Kidney (tissue), 22 donors: ENCODE measurements at places on chromosomes 3 and 15. TPM values are rescaled to one million over a fixed set of nuclear protein-coding genes. Genes with fewer than 3 reads are reported as not detected.

Gene CYP1A2
- not detected for polyA plus RNA-seq

DNA sequence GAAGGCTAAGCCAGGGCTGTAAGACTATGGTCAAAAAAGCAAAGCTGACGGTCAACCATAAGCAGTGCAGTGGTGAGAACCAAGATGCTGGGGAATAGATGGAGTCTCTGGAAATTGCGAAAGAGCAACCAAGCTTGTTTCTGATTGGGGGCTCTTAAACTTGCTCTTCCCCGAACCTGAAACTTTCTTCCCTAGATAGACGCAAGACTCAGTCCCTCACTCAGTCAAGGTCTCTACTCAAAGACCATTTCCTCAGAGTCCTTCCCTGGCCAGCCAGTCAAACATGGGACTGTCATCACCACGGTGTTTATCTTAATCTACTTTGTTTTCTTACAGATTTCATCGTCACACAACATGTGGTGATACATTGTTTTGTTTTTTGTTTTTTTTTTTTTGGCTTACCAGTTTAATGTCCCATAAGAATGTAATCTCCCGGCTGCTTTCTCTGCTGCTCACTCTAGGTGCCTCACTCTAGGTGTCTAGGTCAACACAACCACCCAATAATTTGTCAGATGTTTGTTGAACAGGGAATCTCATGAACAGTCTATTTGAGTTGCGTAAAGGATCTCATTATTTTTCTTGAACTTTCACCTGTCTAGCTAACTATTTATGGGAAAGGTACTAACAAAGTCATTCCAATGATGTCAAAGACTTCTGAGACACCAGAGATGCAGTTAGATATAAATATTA is 495.4 kb downstream of the FOXP1 start:
- DNase-seq, result no peak

- no peak for DNase-seq
These were observed 17.7 kb downstream of the MUC20 start for GRCh38 chr3:195738274-195739044.

DNA sequence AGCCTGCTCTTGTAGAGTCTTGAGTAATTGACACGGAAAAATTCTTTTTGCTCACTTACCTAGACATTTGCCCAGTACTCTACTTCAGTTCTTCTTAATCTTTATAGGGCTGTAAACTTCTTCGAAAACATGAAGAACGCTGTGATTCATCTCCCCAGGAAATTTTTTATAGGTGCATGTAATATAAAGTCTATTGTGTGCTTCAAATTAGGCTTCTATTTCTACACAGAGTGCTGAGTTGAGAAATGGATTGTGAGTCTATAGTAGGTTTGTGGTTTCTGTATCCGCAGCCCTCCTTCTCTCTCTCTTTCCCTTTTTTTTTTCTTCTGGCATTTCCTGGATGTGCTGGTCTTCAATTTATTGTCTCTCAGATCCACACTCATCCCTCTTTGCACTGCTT is 183.3 kb upstream of the DCBLD2 start:
- no peak for DNase-seq

- DNase-seq, result no peak
These were observed 516.8 kb upstream of the ATP11B start for GRCh38 chr3:182276512-182276911.

- no peak for DNase-seq
These were observed 73.2 kb downstream of the MB21D2 start for GRCh38 chr3:192844486-192844765.
